ENCODE measurements at places on chromosomes 6 and 20.

DNA sequence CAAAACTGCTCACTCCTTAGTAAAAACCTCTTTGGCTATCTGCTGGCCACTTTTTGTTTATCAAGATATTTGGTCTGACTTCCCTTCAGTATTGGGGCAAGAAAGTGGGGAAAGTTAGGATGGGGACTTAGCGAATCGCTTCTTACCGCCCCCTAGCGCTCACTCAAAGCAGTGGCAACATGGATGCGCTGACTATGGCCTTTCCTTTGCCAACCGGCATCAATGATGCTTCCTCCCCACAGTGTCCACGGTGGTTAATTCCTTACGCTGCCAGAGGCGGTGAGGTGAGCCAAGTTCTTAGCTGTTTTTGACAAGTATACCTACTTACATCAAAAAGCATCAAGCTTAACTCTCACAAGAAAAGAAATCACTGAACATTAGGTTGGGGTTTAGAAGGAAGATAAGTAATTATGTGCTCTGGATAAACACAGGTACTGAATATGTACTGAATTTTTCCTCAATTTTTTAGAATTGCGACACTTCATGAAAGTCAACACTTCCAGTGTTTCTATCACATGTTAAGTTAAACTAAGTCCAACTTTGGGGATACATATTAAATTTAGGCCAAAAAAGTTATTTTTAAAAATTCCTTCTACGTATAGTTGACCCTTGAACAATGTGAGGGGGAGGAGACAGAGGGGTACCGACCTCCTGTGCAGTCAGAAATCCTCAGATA, 86.7 kb downstream of the GMDS start:
- no peak for DNase-seq

GRCh38 chr6:118724211-118724610, 72.8 kb upstream of the CEP85L start:
- no peak for DNase-seq

DNA sequence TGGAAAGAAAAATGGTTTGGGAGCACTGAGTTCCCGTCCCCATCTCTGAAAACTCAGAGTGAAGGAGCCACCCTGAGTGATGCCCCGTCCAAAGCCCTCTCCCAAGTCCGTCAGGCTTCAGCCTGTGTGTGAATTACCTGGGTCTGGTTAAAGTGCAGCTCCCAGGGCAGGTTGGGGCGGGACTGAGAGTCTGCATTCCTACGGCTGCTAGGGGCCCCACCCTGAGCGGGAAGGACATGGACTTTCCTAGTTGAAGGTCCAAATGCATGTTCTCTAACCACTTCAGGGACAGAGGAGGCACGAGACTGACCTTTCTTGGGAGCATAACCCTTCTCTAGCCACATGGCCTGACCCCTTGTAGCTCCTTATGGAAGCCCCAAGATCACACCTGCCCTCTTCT, 97.2 kb downstream of the SYNDIG1 start:
- no peak for DNase-seq

DNA sequence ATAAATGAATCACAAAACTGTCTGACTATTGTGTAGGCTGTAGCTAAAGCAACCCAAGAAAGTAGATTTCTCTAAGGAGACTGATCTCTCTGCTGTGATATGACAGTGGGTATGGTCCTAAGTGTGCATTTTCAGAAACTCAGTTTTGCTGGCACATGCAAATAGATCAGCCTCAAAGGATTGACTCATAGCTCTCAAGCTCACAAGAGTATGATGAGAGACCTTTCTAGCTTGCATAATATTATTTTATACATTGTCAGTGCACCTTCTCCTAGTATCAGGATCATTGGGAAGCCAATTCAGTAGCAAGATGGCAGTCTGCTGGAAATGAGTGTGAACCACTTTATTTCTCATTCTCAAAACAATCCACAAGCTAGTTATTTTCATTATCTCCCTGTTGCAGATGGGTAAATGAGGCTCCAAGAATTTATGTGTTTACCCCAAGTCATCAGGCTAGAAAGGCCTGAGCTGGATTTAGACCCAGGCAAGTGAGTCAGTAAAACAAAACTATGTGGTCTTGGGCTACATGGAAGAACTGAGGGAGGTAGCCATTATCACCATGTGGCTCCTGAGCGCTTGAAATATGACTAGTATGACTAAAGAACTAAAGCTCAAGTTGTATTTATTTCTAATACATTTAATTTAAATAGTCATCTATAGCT, 27.9 kb upstream of the PLCB4 start:
- DNase-seq = no peak

- no peak for DNase-seq
Measured at GRCh38 chr20:19277381-19277780, 64.9 kb downstream of the SLC24A3 start.

- no peak for DNase-seq
Measured at GRCh38 chr20:39849664-39850063, 839.4 kb downstream of the MAFB start.

- no peak for DNase-seq
Measured at GRCh38 chr6:165098165-165098564, 211.2 kb downstream of the C6orf118 start.

DNA sequence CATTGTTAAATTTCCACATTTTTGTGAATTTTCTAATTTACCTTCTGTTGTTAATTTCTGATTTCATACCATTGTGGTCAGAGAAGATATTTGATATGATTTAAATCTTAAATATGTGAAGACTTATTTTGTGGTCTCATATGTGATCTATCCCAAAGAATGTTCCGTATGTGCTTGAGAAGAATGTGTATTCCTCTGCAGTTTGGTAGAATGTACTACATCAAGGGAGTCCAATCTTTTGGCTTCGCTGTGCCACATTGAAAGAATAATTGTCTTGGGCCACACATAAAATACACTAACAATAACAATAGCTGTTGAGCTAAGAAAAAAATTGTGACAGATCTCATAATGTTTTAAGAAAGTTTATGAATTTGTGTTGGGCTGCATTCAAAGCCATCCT, 176.2 kb upstream of the PRND start:
- no peak for DNase-seq

DNA sequence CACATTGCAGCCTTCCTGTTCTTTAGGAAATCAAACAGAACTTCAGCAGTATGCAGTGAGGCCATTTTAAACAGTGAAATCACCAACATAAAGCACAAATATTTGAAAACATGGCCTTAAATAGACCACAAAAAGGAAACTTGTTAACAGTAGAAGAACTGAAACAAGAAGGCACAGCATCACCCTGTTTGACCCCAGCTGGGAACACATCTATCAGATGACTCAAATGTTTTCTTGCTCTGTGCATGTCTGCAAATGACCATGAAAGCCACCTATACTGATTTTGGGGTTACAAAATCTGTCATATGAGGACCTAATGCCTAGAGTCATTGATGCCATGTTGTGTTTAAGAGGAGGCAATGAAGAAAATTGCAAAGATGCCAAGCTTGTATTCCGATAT, 123.8 kb upstream of the ADGRF1 start:
- DNase-seq = no peak

DNA sequence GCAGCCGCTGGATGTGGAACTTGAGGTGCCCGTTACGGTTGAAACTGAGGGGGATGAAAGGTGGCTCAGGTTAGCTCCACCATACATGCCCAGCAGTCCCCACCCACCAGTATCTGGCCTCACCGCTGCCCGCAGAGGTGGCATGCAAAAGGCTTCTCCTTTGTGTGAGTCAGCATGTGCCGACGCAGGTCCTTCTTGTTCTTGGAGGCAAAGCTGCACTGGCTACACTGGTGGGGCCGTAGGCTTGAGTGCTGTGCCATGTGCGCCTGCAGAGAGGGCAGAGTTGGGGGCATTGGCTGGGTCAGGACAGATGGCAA, 15.8 kb downstream of the PCIF1 start:
- DNase-seq = no peak

DNA sequence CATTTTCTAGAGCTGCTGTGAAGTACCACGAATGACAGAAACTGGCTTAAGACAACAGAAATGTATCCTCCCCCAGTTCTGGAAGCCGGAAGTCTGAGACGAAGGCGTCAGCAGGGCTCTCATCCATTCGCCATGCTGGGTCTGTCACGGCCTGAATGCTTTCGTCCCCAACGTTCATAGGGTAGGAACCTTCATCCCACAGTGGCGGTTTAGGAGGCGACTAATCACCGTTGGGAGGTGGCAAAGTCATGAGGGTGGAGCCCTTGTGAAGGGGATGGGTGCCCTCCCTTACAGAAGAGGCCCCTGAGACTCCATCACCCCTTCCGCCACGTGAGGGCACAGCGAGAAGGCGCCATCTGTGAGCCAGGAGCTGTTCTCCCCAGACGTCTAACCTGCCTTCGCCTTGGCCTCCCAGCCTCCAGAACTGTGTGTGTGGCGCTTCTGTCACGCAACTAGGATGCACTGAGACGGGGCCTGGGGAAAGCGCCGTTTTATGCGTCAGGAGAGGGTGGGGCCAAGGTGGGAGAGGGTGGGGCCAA, 250.3 kb downstream of the TTLL2 start:
- no peak for DNase-seq

DNA sequence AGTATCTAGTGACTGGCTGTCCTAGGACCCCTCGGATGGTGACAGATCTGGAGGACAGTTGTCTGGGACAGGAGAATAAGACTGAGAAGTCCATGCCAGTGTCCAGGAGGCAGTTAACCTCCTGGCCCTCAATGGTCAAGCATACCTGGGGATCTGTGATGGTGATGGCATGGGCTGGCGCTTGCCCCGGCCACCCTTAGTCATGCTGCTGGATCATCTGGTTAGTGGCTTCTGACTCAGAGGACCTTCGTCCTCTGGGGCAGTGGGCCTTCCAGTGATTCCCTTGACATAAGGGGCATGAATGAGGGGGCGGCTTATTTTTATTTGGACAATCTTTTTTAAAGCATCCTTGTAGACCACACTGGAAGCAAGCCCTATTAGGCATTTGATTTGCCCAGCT, 24.0 kb upstream of the SF3B5 start:
- no peak for DNase-seq

DNA sequence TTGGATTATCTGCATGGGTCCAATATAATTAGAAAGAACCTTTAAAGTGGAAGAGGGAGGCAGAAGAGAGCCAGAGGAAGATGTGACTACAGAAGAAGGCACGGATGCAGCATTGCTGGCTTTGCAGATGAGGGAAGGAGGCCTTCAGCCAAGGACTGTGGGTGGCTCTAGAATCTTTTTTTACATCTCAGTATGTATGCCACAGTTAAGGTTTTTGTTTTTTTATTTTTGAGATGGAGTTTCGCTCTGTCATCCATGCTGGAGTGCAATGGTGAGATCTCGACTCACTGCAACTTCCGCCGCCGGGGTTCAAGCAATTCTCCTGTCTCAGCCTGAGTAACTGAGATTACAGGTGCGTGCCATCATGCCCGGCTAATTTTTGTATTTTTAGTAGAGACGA, 49.3 kb downstream of the MCM8 start:
- DNase-seq = no peak

GRCh38 chr6:125217369-125217768, 63.8 kb downstream of the TPD52L1 start:
- DNase-seq = no peak

GRCh38 chr20:36548704-36549627, 7.6 kb downstream of the MYL9 start:
- no peak for DNase-seq

DNA sequence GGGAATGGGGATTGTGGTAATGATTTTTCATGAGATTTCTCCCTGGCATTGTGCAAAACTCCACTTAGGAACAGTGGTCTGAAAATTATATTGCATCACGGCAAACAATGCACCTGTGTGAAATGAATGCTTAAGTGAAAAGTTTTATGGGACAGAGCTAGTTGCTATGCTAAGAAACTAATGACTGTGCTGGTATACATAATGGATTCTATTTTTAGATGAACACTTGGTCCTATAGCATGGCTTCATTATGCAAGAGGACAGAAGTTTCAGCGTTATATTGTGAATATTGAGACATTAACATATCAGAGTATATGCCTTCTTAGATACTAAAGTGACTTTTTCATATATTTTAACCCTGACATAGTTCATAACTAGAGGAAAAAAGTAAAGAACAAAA, 30.5 kb downstream of the PLCB1 start:
- DNase-seq = no peak

- no peak for DNase-seq
Measured at GRCh38 chr6:147910281-147910680, 401.8 kb downstream of the SAMD5 start.

DNA sequence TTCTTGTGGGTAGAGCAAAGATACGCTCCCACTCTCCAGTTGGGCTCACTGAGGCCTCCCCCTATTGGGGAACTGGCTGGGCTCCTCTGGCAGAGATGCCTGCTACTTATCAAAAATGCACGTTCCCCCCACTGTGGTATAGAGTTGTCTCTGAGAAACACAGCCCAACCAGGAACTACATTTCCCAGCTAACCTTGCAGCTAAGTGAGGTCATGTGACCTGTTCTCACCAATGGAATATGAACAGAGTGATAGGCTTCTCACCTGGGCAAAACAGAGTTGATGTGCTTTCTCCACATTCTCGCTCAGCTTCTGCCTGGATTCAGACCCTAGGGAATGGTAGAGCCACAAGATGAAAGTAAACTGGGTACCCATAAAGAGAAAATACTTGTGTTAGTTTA, 49.1 kb upstream of the PTPRT start:
- no peak for DNase-seq

GRCh38 chr6:52731719-52732118, 31.6 kb downstream of the GSTA2 start:
- no peak for DNase-seq

GRCh38 chr6:142155895-142156757, 9.1 kb downstream of the VTA1 start:
- no peak for DNase-seq

GRCh38 chr20:63533871-63534393, 3.2 kb downstream of the PTK6 start:
- no peak for DNase-seq

GRCh38 chr6:33380272-33380981, 11.2 kb upstream of the KIFC1 start:
- no peak for DNase-seq
